CD8-positive, alpha-beta memory T cell (primary cell): ENCODE measurements at places on chromosomes 1 and 21. TPM values are rescaled to one million over a fixed set of nuclear protein-coding genes. Genes with fewer than 3 reads are reported as not detected.

- H3K4me1 ChIP-seq: peaks cover 85% of the 10 kb centered on the region
Measured at GRCh38 chr21:46555225-46555617, 49.7 kb downstream of the S100B start.

DNA sequence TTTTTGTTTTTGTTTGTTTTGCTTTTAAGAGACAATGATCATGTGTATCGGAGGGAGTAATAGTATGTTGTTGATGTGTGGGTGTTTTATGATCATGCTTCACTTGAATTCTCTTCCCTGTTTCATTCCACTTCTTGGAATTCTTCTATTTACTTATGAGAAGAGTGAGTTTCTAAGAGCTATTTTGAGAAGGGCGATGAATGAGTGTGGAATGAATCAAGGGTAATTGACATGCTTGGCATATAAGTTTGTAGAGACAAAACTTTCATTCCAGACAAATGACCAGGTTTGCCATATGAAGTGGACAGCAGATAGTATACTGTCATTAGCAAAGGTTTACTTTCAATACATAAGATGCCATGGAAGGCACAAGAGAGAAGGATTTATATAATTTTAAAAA, 42.3 kb upstream of the PDC start:
- no peak overlapping the region for H3K27ac ChIP-seq
- H3K4me3 ChIP-seq: no peak overlapping the region
- no peaks in the 10 kb centered on the region for H3K4me1 ChIP-seq
- no peaks in the 10 kb centered on the region for H3K36me3 ChIP-seq
- no peaks in the 10 kb centered on the region for H3K27me3 ChIP-seq
- no peak for DNase-seq

DNA sequence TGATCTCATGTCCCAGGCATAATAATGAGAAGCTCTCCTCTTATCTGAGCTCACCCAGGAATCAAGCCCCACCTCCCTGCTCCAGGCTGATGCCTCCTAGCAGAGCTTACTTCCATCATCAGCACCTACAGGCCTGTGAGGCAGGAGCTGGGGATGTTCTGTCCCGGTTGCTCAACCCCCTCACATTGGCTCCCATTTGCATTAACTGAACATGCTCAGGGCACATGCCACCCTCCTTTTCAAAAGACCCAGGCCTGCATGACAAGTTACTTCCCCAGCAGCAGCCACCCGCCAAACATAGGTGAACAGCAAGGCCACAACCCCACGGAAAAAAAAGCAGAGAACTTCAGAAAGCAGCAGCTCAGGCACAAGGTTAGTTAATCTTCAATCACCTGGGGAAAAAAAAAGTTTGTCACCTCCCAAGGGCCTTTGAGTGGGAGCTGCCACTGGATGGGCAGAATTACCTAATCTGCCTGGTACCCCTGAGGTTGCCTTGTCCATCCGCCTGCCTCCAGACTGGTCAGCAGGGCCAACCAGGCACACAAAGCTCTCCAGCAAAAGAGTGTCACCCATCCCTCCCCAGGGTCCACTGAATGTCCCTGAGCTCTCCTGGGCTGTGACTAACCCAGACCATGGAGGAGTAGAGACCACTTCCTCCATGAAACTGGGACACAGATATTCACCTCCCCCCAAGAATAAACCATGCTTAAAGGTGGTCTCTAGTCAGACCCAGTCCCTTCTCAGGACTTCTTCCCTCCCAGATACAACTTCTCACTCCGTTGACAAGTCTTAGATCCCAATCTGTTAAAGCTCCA, 4.4 kb downstream of the KCNN3 start:
- no peaks in the 10 kb centered on the region for H3K36me3 ChIP-seq
- no peak overlapping the region for H3K4me3 ChIP-seq
- no peaks in the 10 kb centered on the region for H3K4me1 ChIP-seq
- DNase-seq: no peak

DNA sequence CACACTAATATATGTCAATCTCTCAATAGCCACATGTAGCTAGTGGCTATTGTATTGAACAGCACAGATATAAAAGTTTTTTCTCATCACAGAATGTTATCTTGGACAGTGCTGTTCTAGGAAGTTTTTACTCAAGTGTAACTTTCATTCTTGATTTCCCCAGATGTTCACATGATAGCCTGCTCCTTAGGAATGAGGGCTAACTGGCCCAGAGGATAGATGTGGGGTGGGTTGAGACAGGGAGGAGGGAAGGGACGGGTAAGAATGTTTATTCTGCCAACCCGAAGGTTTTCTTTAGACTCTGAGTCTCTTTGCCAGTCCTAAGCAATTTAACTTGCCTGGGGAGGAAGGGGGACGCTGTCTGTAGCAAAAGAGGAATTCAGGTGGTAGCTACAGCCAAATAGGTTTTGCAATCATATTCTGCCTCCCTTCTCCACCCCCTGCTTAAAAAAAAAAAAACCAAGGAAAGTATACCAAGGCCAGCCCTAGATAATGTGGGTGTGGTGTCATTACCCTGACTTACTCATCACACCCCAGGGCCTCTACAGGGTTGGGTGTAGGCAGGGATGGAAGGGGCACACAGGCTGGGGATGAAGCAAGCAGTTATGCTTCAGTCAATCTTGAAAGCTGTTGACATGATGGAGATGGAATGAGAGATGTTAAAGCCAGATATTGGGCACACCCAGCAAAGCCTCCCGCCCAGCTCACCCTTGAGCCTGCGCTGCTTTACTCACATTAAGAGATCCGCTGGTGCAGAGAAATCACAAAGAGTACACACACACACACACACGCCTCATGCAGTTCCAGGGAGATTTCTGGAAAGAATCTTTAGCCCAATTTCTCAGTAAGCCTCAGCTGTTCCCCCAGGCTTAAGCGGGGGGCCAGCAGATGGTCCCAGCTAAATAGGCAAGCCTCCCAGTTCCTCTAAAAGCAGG, 59.9 kb downstream of the PLXNA2 start:
- no peaks in the 10 kb centered on the region for H3K4me1 ChIP-seq
- H3K27ac ChIP-seq: no peak overlapping the region
- no peaks in the 10 kb centered on the region for H3K27me3 ChIP-seq
- H3K36me3 ChIP-seq: no peaks in the 10 kb centered on the region
- no peak for DNase-seq

DNA sequence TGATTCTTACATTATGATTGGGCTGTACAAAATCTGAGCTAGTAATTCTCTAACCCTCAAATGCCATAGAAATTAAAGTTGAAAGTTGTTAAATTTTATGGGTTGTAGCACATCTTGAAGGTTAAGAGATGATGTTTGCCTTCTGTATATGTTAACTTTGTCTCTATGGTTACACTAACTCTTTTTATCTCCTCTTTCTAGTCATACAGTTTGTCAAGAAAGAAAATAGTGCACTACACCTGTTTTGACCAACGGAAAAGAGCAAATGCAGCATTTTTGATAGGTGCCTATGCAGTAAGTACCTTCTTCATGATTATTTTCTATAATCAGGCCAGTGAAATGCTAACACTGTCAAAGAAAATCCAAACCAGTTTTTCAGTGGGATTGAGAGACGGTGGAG, 38.2 kb downstream of the CDC14A start:
- H3K4me1 ChIP-seq: peaks cover 92% of the 10 kb centered on the region
- no peak overlapping the region for H3K4me3 ChIP-seq
- DNase-seq: no peak
- no peaks in the 10 kb centered on the region for H3K27me3 ChIP-seq

DNA sequence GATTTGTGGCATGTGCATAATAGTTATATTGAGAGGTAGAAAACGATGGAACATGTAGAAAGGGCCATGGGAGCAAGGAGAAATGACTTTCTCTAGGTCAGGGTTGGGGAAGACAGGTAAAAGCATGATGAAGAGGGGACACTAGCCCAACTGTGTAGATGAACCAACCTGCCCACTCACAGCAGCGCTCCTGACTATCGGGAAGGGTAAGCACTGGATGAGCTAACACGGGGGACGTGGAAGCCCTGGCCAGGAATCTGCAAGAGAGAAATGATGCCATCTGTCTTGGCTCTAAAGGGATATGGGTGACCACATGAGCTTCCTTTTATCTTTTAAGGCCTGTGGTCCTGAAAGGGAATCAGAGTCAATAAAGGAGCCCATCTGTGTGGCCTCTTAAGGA, 36.2 kb upstream of the TMEM125 start:
- H3K4me1 ChIP-seq: no peaks in the 10 kb centered on the region
- no peaks in the 10 kb centered on the region for H3K27me3 ChIP-seq
- DNase-seq: no peak
- no peak overlapping the region for H3K27ac ChIP-seq
- H3K36me3 ChIP-seq: no peaks in the 10 kb centered on the region

DNA sequence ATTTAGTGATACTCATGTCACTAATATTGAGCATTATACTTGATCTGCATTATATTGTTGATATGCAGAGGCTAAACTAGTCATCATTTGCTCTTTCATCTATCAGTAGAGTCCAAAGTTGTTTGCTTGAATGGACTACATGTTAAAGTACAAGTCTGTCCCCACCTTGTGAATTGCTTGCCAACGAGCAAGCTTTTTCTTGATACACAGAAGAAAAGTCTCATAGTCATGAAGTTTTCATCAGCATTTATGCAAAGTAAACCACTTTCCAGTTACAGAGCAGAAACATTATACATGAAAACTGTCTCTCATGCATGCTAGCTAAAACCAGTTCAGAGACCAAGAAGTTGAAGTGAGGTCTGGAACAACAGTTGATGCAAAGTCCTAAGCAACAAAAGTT, 13.0 kb downstream of the SFPQ start:
- H3K27ac ChIP-seq: no peak overlapping the region
- no peaks in the 10 kb centered on the region for H3K27me3 ChIP-seq
- H3K36me3 ChIP-seq: peaks cover 82% of the 10 kb centered on the region
- DNase-seq: no peak
- peaks cover 44% of the 10 kb centered on the region for H3K4me1 ChIP-seq

- no peak overlapping the region for H3K4me3 ChIP-seq
- H3K36me3 ChIP-seq: no peaks in the 10 kb centered on the region
- no peak for DNase-seq
Measured at GRCh38 chr1:73782901-73783300, 415.1 kb downstream of the LRRIQ3 start.

- DNase-seq: no peak
- peaks cover 3% of the 10 kb centered on the region for H3K27me3 ChIP-seq
- no peaks in the 10 kb centered on the region for H3K36me3 ChIP-seq
- no peak overlapping the region for H3K4me3 ChIP-seq
- H3K27ac ChIP-seq: no peak overlapping the region
Measured at GRCh38 chr1:204915861-204916495, 45.3 kb downstream of the NFASC start.

DNA sequence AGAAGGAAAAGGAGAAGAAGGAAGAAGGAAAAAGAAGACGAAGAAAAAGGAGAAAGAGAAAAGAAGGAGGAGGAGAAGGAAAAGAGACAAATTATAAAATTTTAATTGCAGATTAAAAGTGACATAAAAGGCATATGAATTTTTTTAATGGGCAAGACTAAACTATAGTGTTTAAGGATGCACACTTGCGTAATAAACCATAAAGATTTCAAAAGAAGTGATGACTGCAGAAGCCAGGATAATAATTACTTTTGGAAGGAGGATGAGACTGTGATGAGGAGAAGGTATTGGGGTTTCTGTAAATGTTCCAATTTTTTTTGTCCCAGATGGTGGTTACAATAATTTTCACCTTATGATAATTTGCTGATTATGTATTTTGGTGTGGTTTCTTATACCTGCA, 243.1 kb upstream of the PKN2 start:
- H3K27me3 ChIP-seq: no peaks in the 10 kb centered on the region
- H3K4me3 ChIP-seq: no peak overlapping the region
- no peaks in the 10 kb centered on the region for H3K36me3 ChIP-seq
- H3K4me1 ChIP-seq: no peaks in the 10 kb centered on the region
- H3K27ac ChIP-seq: no peak overlapping the region
- DNase-seq: no peak

DNA sequence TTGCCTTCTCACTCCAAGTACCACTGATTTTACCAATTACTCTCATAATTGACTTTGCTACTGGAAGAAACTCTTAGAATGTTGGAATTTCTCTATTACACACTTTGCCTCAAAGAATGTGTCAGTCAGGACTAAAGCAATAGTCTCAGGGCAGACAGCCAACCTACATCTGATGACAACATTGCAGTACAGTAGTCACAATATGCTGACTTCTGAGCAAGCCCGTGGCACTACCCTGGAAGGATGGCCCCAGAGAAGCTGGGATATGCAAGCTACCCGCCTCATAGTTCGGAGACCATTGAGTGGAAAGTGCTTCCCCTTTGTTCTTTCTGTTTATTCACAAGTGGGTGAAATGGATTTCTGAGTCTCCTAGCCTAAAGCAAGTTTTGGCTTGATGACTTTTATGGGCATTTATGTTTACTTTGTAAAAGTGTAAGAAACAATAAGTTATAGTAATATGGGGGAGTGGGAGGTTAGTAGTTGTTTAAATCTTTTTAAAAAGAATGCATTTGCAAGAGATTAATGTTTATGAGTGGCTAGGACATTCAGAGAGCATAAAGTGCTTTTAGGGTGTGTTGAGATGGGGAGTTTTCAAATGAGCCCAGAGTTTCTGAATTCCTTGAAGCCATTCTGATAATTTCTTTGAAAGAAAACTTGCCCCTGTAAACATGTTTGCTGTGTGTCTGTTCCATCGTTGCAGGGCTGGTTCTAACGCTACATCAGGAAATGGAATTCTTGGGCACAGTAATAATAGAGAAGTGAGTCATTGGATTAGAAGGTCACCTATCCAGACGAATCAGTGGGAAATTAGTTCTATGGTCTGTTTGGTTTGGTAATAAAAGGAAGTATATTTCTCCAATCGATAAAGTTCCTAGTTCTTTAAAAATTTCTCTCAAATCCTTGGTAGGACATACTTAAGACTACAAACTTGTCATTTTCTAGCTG, 63.8 kb downstream of the LMO4 start:
- no peak overlapping the region for H3K4me3 ChIP-seq
- H3K27ac ChIP-seq: no peak overlapping the region
- no peaks in the 10 kb centered on the region for H3K27me3 ChIP-seq
- no peaks in the 10 kb centered on the region for H3K36me3 ChIP-seq

DNA sequence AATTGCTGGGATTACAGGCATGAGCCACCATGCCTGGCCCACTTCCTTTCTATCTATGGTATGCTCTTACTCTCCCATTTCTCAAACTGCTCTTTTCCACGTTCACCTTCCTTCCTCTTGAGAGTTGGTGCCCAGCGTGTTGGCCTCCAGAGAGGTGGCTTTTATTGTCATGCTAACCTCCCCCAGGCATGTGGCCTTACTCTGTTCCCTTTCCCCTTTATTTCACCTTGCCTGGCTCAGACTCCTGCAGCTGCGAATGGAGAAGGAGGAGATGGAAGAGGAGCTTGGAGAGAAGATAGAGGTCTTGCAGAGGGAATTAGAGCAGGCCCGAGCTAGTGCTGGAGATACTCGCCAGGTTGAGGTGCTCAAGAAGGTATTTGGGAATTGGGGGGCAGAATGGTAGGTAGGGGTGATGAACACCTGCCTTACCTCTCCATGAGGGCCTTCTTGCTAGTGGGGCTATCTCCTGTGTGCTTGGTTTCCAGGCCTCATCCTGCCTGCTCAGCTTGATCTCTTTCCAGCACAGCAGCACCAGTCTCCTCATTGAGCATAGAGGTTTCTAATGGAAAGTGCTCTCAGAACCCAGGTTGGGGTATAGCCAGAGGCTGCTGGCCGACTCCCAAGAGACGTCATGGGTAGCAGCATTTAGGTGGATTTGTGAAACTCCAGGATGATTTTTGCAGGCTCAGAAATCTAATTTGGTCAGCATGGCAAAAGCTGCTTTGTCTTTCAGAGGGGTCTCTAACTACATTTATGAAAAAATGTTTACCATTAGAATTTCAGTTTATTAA, 13.2 kb upstream of the TUFT1 start:
- H3K4me3 ChIP-seq: no peak overlapping the region
- DNase-seq: no peak
- H3K36me3 ChIP-seq: no peaks in the 10 kb centered on the region
- H3K4me1 ChIP-seq: no peaks in the 10 kb centered on the region
- H3K27ac ChIP-seq: no peak overlapping the region

CDA gene
- not detected for total RNA-seq

SUMO3 gene
- 81.7 TPM for total RNA-seq

FCMR gene
- total RNA-seq: 75.6 TPM

CYYR1 gene
- total RNA-seq: not detected
